ENCODE measurements at places on chromosomes 4 and X.

- no peak for DNase-seq
Measured at GRCh38 chr4:13615161-13615560, 12.4 kb downstream of the BOD1L1 start.

DNA sequence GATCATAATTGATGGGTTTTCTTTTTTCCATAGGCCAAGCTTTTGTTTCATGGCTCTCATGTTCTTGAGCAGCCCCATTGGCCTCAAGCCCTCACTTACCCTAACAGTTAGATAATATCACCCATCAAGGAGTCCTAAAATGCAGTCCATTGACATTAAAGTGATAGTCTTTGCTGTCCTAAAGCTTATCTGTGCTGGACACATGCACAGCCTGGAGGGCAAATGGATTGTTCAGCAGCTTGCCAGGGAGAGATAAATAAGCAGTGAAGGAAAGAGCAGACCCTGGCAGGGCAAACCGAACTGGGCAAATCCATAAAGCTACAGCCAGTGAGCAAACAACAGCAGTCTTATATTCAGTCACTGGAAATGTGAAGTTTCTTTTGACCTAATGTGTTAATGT, 199.6 kb upstream of the MID1 start:
- no peak for DNase-seq

- no peak for DNase-seq
Measured at GRCh38 chrX:9233141-9233540, 199.2 kb upstream of the FAM9B start.

GRCh38 chr4:179164267-179164999, 1722.2 kb upstream of the AGA start:
- no peak for DNase-seq

GRCh38 chr4:147583876-147584275, 33.3 kb upstream of the TMEM184C start:
- DNase-seq: no peak

GRCh38 chr4:98930311-98930865, 1.5 kb upstream of the EIF4E start:
- DNase-seq: no peak

- no peak for DNase-seq
Measured at GRCh38 chrX:114127411-114128025, 456.4 kb upstream of the HTR2C start.

Data from activated CD4-positive, alpha-beta T cell treated with anti-CD3 and anti-CD28 coated beads, Interleukin-2, amount 10 ng/mL, durations not matched to agents 7 days and 5 days (primary cell).